Activated CD8-positive, alpha-beta T cell treated with anti-CD3 and anti-CD28 coated beads for 36 hours (primary cell): ENCODE measurements at places on chromosomes 4 and X. TPM values are rescaled to one million over a fixed set of nuclear protein-coding genes. Genes with fewer than 3 reads are reported as not detected.

Gene ZNF275
- total RNA-seq = 14.7 TPM

Gene GTPBP6
- 68.0 TPM for total RNA-seq

Gene AWAT2
- total RNA-seq = not detected

Gene LRP2BP
- 1.1 TPM for total RNA-seq

Gene ABLIM2
- total RNA-seq = 0.32 TPM

Gene CENPE
- 39.0 TPM for total RNA-seq

Gene GABRA4
- not detected for total RNA-seq

DNA sequence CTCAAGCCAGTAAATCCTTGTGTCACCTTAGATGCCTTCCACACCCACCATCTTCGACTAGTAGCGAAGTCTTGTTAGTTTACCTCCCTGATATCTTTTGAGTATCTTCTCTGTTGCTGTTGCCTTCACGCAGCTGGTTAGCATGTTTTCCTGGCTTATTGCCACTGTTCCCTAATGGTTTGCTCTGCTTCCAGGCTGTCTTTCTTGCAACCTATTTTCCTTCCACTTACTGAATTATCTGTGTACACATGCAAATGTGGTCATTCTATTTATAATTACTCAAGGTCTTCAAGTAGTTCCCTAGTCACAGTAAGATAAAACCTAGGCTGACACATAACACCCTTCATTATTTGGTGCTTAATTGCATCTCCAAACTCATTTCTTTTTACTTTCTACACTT is 89.5 kb downstream of the UGT8 start:
- no peak for DNase-seq

- DNase-seq = no peak
Measured at GRCh38 chr4:6449746-6450369, 22.6 kb downstream of the PPP2R2C start.

DNA sequence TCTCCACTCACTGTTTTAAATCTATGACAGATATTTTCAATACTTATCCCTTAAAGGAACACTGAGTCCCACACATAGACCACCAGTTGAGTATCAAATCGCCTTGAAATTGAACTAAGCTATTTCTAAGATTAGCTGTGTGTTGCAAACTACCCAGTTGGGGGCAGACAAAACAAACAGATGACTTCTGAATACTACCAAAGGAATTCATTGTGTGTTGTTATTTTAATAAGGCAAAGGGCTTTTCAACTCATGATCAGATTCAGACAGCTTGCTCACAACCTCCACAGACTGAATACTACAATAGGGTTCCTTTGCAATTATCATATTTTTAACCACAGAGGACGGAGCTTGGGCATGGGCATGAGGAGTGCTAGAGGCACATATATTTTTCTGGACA is 283.0 kb upstream of the GPC4 start:
- no peak for DNase-seq

- no peak for DNase-seq
Measured at GRCh38 chrX:4197971-4198370, 484.5 kb upstream of the PRKX start.

DNA sequence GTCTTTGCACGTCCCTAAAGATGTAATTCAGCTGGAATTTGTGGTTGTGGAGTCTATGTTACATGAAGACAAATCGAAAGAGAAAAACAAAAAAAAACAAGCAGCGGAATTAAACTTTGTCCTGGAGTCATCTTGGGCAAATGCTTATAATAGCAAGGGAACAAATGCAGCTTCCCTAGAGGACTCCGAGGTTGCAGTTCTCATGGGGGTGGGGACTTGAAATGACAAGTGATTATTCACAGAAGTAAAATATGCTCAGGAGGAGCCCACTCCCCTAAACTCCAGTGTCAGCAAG is 362.4 kb downstream of the ARHGAP24 start:
- DNase-seq = no peak

GRCh38 chrX:53421125-53421524 is 1.3 kb downstream of the SMC1A start:
- no peak for DNase-seq

DNA sequence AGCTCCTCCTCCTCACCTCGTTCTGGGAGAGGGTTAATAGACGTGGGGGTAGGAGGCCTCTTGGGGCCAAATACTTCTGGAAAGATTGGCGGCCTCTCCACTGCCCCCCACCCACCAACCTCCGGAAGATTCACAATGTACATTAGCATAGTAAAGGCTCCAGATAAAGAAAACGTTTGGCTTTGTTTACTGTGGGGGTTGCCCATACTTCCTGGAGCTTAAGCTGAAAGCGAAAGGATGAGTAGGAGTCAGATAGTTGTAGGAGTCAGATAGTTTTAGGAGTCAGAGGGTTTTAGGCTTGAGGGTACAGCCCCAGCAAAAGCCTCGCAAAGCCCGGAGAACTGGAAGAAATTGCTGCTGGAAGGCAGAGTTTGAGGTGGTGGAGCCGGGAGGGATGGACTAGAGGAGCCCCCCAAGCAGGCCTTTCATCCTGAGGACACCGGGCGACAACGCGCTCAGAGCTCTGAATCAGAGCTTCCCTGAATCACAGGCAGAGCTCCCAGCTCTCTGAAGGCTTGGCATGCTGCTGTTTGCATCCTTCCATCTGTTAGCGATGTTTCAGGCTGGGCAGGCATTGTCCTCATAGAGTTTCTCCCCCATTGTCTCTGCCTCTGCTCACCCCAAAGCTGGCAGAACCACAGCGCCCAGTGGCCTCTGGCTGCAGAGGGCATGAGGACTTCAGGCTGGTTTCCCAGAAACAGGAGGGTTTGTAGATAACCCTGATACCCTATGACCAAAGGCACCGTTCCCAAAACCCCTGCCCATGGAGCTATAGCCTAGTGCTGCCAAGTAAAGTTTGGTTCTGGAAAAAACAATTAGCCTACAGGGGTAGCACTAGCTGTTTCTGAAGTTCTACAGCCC is 280.7 kb downstream of the BCOR start:
- DNase-seq = no peak

GRCh38 chrX:134868771-134869495 is 121.9 kb upstream of the SMIM10 start:
- no peak for DNase-seq

DNA sequence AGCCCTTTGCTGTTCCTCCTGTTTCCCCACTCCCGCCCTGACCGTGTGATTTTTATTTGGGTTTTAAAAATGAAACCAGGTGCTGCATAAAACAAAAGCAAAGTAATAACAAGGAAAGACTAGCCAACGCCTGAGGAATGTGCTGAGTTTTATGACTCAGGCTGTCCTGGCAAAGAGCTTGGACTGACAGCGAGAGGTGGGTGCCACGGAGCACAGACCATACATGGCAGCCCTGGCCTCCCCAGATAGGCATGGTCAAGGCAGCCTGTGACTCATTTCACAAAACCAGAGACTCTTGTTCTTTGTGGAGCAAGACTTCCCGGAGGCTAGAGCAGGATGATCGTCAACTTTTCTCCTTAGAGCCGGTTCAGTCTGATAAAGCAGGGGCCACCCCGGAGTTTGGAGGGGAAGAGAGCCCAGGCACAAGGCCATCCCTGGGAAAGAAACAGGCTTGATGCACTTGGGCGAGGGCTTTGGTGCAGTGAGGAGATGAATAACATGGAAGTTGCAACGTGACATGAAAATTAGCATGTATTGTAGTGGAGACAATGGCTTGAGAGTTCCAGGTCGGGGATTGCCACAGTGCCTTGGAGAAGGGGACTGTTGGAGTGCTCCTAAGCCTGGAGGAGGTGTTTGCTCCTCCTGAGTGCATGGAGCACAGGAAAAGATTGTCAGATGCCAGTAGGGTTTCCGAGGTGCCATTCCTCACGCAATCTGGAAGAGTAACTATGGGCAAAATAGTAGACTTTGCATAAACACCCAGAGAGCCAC is 54.8 kb downstream of the C4orf51 start:
- no peak for DNase-seq

DNA sequence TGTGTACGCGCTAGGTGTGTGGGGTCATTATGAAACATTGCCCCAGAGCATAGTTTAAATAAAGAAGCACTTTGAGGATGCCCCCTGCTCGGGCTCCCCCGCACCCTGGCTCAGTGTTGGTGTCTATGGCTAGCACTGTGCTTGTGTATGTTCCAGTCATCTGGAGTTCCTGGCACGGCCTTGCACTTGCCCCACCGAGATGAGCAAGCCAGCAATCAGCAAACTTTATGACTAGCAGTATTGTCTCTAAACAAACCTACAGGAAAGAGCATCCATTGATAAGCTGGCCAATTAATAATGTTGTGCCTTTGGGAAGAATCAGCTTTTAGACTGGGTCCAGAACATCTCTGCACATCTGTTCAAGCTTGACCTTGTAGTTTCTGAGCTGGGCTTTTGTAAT is 707 bp upstream of the SHROOM4 start:
- DNase-seq = no peak

- DNase-seq = no peak
Measured at GRCh38 chrX:129000018-129000417, 523.3 kb downstream of the SMARCA1 start.

DNA sequence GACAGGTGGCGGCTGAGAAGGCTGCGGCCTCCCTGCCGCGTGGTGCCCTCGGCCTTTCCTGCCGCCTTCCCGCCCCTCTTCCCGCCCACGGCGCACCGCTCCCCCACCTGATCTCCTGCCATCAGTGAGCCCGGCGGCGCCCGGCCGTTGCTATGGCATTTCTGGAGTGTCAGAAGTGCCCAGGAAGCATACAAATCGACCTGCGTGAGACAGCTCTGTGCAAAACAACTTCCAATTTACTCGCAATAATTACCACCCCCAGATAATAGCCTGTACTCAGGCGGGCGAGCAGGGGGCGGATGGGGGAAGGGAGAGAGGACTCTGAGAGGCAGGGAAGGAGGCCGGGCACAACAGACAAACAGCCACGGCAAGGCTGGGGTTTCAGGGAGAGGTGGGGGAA is 16.6 kb upstream of the ERCC6L start:
- peak; percentile 8 for DNase-seq

DNA sequence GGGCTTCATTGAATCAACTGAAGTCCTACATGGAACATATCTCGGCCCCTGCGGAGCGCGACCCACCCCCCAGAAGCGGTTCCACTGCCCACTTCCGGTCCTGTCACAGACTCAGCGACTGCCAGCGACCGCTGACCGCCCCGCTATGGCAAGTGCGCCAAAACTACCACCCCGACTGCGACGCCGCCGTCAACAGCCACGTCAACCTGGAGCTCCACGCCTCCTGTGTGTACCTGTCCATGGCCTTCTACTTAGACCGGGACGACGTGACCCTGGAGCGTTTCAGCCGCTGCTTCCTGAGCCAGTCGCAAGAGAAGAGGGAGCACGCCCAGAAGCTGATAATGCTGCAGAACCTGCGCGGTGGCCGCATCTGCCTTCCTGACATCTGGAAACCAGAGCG is 14.8 kb upstream of the FAM47A start:
- DNase-seq = no peak

DNA sequence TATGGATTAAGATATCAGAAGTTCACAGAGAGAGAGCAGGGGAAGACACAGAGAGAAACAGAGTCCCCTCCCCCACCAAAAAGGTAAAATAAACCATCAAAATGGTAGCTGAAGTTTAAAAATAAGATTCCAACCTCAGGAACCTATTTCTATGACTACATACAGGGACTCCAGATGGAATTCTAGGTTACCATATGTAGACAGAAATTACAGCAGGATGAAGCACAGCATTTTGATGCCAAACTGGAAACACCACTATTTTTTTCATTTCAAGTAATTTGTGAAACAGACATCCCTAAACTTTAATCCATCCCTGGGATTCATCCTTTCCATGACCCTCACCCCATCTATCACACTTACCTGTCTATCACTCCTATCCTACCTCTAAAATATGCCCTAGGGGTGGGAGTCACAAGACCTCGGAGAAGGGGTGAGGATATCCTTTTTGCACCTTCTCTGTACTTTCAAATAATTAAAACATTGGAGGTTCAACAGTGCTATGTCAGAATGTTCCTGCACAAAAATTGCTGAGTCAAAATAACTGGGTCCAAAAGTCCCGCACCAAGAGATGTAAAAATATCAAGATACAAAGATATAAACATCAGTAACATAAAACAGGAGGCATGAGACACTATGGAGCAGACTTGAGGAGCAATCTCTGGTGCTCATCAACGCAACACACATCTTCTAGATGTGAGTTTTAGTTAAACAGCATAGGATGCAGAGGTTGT is 344.5 kb upstream of the RASGEF1B start:
- no peak for DNase-seq

- no peak for DNase-seq
Measured at GRCh38 chr4:148344352-148344751, 97.9 kb downstream of the NR3C2 start.

- DNase-seq = peak; percentile 89
Measured at GRCh38 chrX:1491851-1492349, 39.2 kb upstream of the ASMTL start.

GRCh38 chrX:150236327-150236726 is 126.8 kb upstream of the MAMLD1 start:
- no peak for DNase-seq

DNA sequence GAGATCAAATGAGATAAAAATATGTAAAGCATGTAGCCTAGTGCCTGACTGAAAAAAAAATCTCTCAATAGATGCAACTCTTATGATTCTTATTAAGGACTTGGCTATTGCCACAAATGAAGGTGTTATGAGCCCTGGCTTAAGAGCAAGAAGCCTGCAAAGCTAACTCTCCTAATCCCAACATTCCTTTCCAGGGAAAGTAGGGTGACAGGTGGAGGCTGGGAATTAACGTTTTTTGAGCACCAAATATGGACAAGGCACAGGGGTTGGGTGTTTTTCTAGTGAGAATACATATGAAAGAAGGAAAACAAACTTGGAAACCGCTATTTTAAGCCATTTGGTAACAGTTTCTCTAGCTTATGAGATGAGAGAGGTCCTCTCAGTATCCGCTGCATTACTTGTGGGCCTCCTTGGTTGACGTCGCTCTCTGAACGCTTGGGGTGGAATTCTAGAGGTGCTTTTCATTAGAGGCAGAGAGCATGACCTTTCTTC is 2.4 kb downstream of the RHOH start:
- peak; percentile 55 for DNase-seq
